ENCODE measurements at places on chromosomes 12 and 14.
A peak's percentile ranks its signal among the peaks of the same experiment; 100 is the strongest.

GRCh38 chr12:117182866-117183265 lies 7.4 kb downstream of the FBXO21 start:
- no peak for DNase-seq

- no peak for DNase-seq
Measured at GRCh38 chr12:50317203-50317602, 33.9 kb upstream of the LIMA1 start.

DNA sequence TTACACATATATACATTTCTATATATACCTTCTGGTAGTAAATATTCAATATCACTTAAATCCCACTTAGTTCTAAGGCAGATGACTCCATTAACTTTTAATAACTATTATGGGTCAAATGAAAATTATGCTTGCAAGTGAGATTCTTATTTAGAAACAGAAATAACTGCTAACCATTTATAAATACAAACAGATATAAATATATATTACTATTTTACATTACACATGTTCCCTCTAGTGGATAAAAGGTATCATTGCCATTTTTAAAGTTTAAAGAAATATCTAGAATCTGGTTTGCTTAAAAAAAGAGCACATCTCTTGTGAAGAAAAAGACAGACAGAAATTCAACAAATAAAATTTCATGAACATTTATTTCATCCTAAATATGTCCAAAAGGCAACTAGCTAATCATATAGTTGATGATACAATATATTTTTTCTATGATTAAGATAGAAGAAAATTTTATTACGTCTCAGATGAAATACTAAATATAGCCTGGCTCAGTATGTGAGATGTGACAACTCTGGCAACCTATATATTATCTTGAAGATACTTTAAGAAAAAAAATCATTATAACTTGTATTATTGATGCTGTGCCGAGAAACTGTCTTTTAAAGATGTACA lies 11.7 kb upstream of the RAD51AP1 start:
- DNase-seq: no peak

GRCh38 chr14:99067141-99067920 lies 204.7 kb downstream of the BCL11B start:
- no peak for DNase-seq

DNA sequence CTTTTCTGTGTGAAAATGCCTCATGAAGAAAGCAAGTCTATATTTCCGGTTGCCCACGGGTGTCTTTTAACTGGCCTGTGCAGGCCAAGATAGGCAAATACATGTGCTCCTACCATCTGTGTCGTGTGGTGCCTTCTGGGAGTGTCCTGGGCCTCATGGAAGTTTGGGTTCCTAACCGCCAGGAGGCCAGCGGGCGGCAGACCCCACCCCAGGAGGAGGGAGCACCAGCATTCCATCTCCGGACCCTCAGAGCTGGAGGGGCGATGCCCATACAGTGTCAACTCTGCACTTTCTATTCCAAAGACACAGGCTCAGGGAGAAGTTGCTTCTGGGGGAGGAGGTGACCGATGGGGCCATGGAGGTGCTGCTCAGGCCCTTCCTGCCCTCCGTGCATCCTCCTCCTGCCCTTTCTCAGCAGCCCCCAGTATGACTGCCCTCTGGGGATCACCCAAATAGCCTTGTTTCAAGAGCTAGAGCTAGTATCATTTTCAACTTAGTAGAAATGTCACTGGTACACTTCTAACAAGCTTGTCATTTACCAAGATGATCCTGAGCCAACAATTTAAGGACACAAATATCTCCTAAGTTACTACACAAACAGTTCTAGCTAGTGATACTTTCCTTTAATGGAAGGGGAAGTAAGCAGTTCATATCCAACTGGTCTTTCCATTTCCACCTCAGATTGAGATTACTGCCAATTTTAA lies 17.8 kb downstream of the CCDC92 start:
- DNase-seq: no peak

DNA sequence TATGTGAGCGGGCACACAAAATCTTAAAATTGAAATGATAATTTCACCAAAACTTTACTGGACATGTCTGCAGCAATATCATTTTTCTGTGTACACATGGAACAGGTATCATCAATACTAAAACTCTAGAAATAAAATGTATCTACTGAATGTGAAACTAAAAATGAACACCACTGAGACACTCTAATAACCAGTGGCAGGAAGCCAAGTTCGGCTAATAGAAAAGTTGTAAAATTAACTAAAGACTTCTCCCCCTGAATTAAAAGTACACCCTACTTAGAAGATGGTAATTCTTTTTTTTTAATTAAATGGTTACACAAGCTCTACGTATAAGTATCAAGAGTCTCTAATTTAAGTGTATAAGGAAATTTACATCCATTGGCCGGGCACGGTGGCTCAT lies 227.2 kb downstream of the MED13L start:
- no peak for DNase-seq

DNA sequence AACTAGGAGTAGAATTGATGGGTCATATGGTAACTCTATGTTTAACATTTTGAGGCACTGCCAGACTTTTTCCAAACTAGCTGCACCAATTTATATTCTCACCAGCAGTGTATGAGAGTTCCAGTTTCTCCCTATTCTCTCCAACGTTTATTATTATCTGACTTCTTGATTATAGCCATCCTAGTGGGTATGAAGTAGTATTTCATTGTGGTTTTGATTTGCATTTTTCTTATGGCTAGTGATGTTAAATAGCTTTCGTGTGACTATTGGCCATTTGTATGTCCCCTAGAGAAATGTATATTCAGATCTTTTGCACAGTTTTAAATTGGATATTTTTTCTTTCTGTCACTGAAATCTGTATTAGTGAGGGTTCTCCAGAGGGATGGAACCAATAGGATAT lies 37.8 kb downstream of the HELB start:
- DNase-seq: no peak

DNA sequence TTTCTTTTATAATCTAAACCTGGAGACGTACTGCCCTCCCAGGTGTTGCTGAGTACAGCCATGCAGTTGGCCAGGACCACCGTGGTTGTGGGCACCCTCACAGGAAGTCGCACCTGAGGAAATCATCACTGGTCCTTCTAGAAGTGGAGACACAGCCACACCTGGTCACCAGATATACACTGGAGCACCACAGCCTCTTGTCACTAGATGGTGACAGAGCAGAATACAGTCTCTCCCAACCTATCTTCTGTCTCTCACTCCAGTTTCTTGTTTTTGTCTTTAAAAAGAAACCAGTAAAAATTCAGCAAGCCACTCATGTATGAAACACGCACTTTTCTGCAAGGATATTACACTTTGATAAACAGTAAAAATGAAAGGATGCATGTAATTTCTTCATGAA lies 43.1 kb upstream of the GPHB5 start:
- no peak for DNase-seq

DNA sequence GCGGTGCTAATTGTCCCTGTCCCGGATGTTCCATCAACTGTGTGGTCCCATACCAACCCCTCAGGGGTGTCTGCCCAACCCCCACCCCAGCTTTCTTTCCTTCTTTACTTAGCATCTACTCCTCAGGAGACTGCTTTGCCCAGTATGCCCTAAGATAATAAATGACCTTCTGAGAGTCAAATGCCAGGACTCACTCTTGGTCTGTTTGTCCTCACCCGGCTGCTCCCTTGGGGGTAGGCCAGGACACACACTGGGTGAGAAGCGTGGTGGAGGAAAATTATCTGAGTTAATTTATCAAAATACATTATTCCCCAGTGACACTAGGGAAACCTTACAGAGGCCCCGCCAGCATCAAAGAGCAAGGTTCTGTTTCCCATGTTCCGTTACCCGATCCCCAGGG lies 457.0 kb downstream of the RGS6 start:
- DNase-seq: no peak

GRCh38 chr14:31029016-31029970 lies 3.1 kb upstream of the STRN3 start:
- DNase-seq: no peak

DNA sequence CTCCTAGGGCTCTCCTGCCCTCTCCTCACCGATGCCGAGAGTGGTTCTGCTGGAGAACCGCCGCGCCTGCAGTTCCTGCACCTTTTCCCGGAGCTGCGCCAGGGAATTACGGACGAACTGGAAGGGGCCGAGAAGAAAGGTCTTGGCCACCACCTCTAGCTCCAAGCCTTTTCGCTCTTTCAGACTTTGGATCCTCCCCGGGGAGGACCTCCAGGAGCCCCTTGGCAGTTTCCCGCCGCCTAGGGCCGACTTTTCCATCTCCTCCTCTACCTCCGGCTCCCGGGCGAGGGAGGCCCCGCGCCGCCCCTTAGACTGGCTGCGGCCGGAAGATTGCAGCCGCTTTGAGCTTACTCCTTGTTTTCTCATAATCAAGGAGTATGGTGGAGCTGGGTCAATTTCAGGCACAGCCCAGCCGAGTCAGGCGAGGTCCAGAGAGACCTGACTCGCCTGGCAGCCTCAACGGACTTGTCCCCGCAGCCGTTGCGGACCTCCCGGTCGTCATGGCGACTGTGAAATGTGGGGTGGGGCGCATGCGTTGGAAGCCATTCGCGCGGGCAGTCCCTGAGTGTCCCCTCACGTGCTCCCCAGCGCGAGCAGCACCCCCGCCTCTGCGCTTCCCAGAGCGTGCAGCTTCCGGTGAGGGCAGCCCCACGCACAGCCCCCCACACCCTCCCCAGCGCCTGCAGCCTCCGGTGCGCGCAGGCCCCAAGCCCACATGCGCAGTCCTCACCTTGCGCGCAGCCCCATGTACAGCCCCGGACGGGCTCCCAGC lies at the start of gene DPY19L2:
Gene DPY19L2, minus strand, starts transcription at position 466 of the 772 bp plus-strand sequence. Its CDS starts 100 bp downstream, at position 366.
- DNase-seq: peak; percentile 59

DNA sequence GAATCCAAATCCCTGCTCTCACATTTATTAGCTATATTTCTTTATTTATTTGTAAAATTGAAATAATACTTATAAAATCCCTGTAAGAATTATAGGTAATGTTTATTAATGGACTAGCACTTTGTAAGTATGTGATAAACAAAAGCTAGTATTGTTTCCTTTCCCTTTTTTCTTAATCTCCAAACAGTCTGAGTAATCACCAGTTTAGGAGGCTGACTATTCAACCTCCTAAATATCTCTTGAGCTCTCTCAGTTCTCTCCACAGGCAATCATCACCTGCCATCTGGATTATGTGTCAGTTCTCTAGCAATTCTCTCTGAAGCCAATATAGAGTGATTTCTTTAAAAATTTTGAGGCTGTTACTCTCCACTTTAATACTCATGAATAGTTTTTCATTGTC lies 9.2 kb upstream of the LYZ start:
- DNase-seq: no peak

DNA sequence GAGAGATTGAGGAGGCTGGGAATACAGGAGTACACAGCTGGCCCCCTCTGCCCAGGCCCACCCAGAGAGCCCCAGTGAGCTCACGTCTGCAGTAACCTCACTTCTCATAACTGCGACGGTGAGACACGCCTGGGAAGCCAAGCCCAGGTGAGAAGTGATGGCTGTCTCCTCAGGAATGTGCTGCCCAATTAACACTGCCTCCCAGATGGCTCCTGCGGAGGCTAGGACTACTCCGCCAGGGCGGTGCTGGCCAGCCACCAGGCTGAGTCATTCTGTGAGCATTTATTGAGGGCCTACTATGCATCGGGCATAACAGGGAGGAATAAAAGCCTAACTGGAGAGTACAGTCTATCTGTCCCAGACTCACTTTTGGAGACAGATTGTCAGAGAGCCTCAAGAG lies 9.3 kb upstream of the TMEM106C start:
- DNase-seq: no peak

DNA sequence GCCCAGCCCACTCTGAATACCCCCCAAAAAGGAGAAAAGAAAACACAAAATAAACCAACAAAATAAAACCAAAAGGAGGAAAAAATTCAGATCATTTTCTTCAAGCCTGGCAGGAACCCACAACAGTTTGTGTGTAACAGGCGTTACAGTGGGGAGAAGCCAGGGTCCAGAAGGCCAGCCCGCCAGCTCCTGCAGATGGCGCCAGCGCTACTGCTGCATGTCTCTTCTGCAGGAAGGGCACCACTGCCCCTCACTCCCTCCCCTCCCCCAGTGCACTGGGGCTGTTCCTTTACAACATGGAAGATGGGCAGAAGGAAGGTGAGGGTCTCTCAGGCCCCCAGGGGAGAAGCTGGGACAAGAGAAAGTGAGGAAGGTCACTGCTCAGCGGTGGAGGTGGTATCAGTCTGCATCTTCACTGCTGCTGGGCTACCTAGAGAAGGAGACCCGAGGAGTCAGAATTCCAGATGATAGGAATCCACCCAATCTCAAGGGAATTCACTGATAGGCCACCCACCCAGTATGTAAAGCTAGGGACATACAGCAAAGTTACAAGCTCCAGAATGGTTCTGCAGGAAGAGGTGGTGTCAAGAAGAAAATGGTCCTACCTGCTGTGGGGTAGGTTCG lies 2.3 kb upstream of the NOP2 start:
- peak; percentile 43 for DNase-seq

DNA sequence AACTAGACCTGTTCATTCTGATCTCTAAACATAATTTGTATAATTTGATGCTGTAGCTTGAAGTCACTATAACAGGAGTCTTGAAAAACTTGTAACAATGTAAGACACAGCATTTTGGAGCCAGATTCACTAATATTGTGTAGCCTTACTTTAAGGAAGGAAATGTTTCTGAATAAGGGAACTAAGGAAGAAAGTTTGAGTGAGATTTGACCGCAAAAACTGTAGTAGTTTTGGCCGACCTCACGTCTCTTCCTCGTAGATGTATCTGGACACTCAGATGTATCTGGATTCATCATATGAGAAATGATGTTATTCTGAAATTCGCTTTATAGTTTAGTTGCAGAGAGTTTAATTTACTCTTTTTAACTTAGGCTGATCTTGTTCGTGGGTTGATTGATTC lies 13.9 kb upstream of the DNAH10 start:
- no peak for DNase-seq

Data from activated T-cell treated with anti-CD3 and anti-CD28 coated beads for 48 hours (primary cell).